ENCODE measurements at places on chromosomes 7 and 10.

DNA sequence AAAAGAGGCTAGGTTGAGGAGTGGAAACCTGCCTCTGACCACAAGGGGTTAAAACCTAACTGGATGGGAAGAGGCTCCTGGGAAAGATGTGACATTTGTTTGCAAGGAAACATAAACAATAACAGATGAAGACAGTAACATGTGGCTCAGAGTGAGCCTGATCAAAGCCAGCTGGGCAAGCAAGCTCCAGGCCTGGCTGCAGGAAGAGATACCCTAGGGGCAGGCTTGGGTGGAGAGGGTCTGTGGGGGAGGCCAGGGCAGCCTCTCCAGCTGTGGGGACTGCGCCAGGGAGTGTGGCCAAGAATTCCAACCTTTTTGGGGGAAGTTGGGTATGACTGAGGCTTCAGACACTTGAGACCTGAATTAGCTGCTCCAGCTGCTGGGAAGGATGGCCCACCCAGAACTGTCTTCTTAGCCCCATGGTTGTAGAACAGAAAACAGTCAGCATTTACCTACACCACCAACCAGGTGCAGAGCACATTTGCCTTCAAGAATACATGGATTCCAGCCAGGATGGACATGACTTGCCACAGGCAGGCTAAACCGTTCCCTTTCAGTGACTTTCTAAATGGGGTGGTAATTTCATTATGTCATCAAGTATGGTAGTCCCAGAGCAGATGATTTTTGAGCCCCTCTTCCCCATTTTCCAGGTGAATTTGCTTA, 10.4 kb upstream of the FAM170B start:
- peak; percentile 76 for DNase-seq

DNA sequence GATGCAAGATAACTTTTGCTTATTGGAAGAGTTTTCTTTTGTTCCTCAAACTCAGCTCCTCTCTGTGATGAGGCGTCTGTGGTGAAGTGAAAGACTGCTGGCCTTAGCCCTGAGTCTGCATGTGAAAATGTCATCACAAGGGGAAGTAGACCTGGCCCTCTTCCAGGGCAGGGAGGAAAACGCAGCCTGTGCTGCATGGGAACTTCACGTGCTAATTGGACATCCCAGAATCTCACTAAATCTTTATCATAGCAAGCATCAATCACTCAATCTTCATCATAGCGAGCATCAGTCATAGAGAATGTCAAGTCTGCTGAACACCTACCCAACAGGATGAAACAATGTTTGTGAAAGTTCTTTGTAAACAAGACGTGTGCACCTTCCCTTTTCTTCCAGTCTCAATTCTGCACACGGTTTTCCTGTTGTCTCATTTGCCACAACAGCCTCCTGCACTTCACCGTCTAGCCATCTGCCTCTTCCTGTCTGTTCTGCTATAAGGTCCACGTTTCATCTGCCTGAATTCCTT, 314.6 kb downstream of the FRMD4A start:
- no peak for DNase-seq

GRCh38 chr10:7932301-7933036, 114.2 kb downstream of the TAF3 start:
- DNase-seq: no peak

GRCh38 chr7:50725774-50726173, 56.9 kb downstream of the GRB10 start:
- DNase-seq: no peak

DNA sequence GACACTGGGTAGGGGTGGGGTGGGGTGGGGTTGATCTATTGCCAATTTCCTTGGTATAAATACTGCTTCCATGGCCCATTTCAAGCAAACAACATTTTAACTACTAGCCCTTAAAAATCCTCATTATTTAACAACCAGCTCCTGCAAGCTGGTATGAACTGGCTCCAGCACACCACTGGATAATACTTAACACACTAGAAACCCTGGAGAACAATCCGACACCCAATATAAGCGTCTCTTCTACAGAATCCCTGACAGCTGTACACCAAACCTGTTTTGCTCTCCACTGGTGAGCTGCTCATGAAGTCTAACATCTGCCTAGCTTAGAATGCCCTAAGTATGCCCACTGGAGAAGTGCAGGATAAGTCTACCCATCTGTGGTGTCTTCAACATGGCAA, 116.8 kb downstream of the HIPK2 start:
- no peak for DNase-seq

GRCh38 chr7:28096713-28097112, 83.9 kb downstream of the JAZF1 start:
- DNase-seq: peak; percentile 81

- no peak for DNase-seq
These were observed 1.4 kb upstream of the ZYX start for GRCh38 chr7:143379611-143380259.

GRCh38 chr7:64908358-64908757, 5.3 kb downstream of the ZNF273 start:
- no peak for DNase-seq

DNA sequence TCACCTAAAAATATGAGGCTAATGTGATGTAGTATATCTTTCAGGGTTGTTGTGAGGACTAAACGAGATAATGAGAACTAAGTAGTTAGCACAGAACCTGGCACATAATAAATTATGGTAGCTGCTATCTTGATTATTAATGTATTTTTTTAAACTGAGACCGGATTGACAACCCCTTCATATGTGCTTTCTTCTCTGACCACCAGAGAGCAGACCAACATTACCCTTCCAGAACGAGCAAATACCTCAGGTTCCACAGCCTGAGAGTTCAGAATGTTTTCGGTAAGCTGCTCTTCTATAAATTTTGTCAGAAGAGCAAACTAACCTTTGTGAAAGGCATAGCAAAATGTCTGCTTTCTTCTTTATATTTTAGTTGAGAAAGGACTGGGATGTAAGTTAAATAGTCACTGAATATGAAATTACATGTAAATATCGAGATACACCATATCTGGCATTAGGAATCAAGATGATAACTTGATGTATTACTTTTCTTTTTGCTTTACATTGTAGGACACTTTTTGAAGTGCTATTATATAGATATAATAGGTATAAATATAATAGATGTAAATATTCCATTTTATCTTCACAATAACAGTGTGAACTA, 13.6 kb upstream of the BPGM start:
- DNase-seq: peak; percentile 35

GRCh38 chr7:41777894-41778596, 75.2 kb upstream of the INHBA start:
- DNase-seq: no peak

DNA sequence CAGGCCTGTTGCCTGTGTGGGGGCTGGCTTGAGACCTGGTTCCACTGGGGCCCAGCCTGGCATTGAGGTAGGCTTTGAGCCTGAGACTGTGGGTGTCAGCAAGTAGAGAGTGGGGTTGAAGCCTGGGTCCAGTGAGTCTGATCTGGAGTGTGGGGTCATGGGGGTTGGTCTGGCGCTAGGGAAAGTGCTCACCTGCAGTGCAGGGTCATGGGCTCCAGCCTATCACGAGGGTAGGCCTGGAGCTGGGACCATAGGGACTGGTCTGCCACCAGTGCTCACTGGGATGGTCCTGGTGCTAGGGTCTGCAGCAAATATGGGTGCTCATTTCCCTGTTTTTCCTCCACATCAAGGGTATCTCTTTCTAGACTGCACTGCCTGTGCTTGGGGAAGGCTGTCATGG, 95.4 kb upstream of the KLF14 start:
- DNase-seq: no peak

DNA sequence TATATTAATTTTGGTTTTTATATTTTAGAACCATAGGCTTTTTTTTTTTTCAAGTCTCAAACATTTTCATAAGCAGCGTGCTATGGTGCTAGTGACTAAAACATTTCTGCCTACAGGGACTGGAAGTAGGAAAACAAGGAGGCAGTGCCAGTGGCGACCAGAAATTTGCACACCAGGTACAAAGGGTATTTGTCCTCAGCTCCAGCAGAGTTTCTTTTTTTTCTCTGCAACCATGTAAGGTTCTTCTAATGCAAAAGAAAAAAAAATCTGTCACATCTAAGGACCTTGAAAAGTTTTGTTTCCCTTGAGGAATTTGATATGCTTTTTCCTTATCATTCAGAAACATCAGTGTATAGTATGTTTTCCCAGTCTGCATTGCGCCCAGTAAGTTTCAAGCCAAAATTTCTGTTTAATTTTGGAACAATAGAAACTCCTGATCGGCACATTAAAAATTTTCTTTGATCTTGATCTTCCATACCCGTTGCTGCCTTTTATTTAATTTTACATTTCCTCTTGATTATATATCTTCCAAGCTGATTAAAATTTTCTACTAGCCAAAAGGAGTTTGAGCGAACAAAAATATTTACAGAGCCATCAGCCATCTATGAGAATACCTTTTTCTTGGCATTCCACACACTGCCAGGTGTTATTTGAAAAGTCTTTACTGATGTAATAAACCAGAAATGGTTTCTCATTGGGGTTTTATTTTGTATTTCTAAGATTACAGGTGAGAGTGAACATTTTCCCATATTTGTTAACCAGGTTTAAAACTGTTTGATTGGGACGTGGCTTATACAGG, 956 bp upstream of the KLHDC10 start:
- no peak for DNase-seq

- DNase-seq: no peak
These were observed 179.1 kb upstream of the SH2B2 start for GRCh38 chr7:102107474-102108104.

DNA sequence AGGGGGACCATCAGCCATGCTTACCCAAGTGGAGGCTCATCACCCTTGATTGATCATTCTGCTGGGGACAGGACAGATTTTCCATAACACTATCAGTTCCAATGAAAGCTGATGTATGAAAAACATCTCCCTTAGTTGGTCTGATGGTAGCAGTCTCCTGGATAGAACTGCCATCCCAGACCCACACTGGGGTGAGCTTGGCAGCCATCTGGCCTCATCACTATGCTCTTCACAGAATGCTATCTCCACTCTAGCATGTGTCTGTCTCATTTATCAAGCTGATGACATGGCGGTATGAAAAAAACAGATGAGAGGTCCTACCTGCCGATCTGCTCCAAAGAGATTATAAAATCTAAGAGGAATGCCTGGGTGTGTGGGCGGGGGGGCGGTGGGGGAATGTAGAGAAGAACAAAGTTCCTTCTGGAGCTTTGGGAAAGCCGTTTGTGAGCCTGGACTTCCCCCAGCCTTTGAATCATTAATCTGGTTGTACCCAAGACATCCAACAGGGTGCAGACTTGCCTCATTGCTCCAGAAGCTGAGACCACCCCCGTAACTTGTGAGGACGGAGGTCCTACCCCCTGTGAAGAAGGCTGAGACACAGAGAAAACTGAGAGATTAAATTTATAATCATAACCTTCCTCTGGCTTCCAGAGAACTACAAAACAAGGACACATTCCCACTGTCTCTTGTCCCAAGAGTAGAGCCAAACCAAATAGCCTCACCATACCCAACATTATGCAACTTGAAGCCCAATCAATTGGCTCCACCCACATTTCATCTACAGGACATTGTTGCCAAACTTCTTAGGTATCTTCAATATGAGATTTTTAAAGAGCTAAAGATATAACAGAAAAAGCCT, 340.8 kb downstream of the KCNMA1 start:
- DNase-seq: no peak

- peak; percentile 58 for DNase-seq
These were observed 9.9 kb upstream of the SPAG6 start for GRCh38 chr10:22335173-22335933.

GRCh38 chr7:4797858-4798705, 22.7 kb downstream of the AP5Z1 start:
- peak; percentile 15 for DNase-seq

GRCh38 chr7:99631295-99632109, 14.8 kb downstream of the ZSCAN25 start:
- DNase-seq: no peak

- DNase-seq: no peak
These were observed 25.8 kb downstream of the AKR1E2 start for GRCh38 chr10:4851846-4852245.

DNA sequence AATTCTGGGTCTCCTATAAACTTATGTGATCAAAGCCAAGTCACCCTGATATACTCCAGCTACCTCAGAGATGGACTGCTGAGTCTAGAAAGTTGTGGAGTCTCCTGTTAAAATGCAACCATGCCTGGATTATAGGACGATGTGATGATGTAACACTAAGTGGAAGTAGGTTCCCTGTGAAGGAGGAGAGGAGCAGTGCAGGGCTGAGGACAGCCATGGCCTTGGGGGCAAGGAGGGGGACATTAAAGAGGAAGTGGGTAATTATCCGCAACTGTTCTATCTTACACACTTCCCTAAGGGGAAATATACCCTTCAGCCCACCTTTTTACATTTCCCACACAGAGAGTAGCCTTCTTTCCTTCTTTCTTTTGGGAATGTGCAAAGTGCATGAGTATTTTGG, 63.8 kb downstream of the MTPN start:
- no peak for DNase-seq

DNA sequence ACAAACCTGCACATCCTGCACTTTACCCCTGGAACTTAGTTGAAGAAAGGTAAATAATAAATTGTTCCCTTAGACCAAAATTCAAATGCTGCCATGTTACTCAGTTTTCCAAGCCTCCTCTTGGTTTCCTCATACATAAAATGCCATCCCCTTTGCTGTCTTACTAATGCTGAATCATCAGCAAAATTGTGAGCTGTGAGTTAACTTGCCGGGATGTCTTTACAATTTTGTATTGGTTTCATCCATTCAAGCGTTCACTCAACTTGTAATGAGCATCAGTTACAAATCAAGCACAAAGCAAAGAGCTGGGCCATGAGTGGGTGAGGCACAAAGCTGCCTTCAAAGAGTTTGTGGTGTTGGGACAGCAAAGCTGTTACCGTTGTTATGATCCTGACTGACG, 395.8 kb upstream of the ZMIZ1 start:
- DNase-seq: peak; percentile 11

GRCh38 chr10:79995979-79996634, 47.2 kb upstream of the SFTPD start:
- no peak for DNase-seq

- DNase-seq: peak; percentile 9
These were observed 665 bp downstream of the INSYN2A start for GRCh38 chr10:127195571-127196281.
